ENCODE measurements at places on chromosomes 7 and 10. TPM values are rescaled to one million over a fixed set of nuclear protein-coding genes. Genes with fewer than 3 reads are reported as not detected.

HTR7 gene
- total RNA-seq: not detected

NAT16 gene
- total RNA-seq: not detected

GJC3 gene
- total RNA-seq: 0.20 TPM

DNA sequence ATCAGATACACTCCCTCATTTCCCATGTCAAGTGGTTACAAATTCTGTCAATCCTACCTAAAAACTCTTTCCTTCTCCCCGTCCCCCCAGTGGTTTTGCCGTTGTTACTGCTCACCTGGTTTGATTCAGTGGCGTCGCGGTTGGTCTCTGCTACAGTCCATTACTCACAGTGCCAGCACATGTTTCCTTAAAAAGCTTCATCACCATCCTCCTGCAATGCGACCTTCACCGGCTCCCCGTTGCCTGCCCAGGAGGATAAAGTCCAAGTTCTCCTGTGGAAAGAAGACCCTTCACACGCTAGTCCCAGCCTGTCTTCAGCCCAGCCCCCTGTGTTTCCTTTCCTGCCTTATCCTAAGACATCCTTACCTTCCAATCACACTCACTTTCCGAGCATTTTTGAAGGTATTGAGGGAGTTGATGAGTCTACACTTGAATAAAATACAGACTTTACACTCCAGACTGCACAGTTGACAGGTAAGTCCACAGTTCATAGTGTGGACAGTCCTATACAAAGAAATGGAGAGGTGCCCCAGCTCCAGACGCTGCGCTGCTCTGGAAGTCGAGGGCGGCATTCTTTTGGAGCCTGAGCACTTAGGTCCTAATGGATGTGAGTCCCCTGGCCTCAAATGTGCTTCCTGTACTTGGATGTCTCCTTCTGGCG lies 3.4 kb upstream of the LARP4B start:
- no peak overlapping the region for H3K27ac ChIP-seq
- H3K4me1 ChIP-seq: peaks cover 16% of the 10 kb centered on the region
- H3K27me3 ChIP-seq: no peaks in the 10 kb centered on the region
- no peak overlapping the region for H3K4me3 ChIP-seq

CFTR gene
- not detected for total RNA-seq

DNA sequence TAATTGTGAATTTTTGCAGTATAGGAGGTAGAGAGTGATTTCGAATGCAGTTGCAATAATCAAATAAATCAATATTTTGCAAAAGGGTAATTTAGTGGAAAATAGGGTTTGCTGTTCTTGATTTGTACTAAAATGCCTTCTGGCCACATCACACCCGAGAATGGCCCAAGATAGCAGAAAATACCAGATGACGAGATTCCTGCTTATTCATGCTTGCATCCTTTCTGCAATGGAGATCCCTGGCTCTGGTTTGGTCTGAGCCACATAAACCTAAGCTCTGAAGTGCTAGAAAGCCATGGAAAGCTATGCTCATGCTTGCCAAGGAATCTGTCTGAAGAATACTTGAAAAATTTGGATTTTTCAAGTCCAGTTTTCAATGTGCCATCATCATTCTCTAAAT lies 634.2 kb upstream of the COBL start:
- H3K36me3 ChIP-seq: no peaks in the 10 kb centered on the region
- H3K4me1 ChIP-seq: no peaks in the 10 kb centered on the region
- H3K27me3 ChIP-seq: no peaks in the 10 kb centered on the region
- DNase-seq: no peak
- no peak overlapping the region for H3K27ac ChIP-seq

GRCh38 chr10:24783504-24783903 lies 59.8 kb upstream of the ARHGAP21 start:
- no peak overlapping the region for H3K4me3 ChIP-seq
- no peaks in the 10 kb centered on the region for H3K4me1 ChIP-seq
- no peak overlapping the region for H3K27ac ChIP-seq
- no peaks in the 10 kb centered on the region for H3K27me3 ChIP-seq
- no peak for DNase-seq

HHEX gene
- total RNA-seq: not detected

DNA sequence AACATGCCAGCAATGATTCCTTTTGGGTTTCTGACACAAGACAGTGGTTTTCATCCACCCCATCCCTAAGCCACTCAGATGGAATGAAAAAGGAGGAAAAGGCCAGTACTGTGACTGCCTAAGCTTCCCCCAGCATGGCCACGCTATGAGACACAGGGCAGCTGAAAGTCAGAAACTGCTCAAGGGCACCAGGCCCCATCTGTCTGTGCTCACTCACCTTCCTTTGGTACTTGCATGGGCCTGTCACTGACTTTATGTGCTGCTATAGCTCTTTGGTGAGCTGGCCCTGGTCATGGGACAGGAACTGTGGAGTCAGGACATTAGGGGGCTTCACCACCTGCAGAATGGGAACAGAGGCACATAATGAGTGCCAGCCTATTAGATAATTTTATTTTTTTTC lies 21.2 kb upstream of the ACSM6 start:
- no peaks in the 10 kb centered on the region for H3K27me3 ChIP-seq
- no peak overlapping the region for H3K27ac ChIP-seq
- DNase-seq: no peak
- no peak overlapping the region for H3K4me3 ChIP-seq
- no peaks in the 10 kb centered on the region for H3K36me3 ChIP-seq

CNPY1 gene
- total RNA-seq: not detected
